ENCODE measurements at places on chromosomes 4 and X.

- DNase-seq, result no peak
Observed at GRCh38 chr4:132125131-132125530, 1024.0 kb upstream of the PCDH10 start.

- DNase-seq, result no peak
Observed at GRCh38 chrX:48490661-48491060, 14.7 kb downstream of the FTSJ1 start.

DNA sequence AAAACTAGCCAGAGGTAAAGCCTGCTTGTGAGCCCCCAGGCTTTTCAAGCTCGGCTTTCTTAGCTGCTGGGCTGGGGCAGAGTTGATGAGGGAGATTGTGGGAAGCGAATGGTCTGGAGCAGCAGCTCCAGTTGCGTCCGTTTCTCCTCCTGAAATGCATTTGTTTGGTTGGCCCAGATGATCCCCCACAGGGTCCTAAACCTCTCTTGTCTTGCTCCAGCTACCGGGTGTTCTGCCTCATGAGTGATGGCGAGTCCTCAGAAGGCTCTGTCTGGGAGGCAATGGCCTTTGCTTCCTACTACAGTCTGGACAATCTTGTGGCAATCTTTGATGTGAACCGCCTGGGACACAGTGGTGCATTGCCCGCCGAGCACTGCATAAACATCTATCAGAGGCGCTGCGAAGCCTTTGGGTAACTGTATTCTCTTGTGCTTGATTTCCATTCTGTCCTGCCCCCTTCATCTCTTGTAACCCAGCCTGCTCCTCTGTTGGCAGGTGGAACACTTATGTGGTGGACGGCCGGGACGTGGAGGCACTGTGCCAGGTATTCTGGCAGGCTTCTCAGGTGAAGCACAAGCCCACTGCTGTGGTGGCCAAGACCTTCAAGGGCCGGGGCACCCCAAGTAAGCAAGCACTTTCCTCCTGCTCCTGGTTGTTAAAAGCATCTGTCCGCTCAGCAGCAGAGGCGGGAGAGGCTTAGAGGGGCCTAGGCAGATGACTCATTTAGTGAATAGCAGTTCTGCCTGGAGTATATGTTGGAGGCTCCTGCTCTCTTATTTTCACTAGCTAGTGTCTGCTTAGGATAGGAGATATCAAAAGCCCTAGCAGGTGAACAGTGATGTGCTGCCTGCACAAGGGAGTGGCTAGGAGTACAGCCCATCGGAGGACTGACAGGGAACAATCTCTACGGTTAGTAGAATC lies 15.3 kb downstream of the TKTL1 start:
- no peak for DNase-seq

DNA sequence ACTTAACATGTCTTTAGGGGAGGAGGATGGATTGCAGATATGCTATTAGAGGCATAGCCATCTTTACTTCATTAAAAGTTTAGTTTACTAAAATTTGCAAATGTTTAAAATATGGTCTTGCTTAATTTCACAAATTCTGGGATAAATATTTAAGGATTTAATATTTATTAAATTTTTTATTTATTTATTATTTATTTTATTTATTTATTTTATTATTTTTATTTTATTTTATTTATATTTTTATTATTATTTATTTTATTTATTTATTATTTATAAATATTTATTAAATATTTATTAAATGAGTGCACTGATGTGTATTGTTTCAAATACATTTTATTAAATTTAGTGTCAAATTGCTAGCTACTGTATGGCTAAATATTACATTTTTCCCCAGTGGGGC lies 46.0 kb downstream of the FAT4 start:
- DNase-seq, result no peak

DNA sequence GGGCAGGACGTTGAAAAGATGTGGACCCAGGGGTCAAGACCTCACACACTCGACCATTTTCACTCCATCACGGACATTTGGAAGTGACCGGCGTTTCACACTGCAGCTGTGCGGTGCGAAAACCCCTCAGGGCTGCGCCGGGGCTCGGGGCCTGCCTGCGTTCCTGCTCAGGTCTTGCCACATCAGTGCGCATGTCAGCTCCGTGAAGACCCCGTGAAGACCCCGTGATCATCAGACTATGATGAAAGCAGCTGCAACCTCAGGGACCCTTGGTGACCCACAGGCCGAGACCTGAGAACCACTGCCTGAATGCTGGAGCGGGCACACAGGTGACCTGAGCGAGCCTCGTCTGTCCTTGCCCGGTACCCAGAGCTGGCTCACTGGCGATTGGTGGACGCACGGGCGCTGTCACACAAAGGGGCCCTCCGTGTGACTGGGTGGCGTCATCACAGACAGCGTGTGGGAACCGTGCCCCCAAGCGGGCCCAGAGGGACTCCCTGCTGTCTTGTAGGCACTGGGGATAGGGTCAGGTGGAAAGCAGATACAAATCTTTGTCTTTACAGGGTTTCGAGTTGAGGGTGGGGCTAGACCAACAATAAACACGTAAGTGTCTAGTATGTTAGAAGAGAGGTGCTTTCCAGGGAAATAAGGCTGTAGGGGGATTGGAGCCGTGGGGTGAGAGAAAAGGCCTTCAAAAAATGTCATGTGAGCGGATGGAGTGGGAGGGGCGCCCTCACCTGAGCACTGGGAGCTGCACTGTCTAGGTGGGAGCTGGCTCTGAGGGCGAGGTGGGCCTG lies 12.7 kb downstream of the MSANTD1 start:
- no peak for DNase-seq

- no peak for DNase-seq
Observed at GRCh38 chrX:65690057-65690855, 22.8 kb downstream of the MSN start.

- no peak for DNase-seq
Observed at GRCh38 chrX:24124244-24124799, 25.2 kb upstream of the ZFX start.

DNA sequence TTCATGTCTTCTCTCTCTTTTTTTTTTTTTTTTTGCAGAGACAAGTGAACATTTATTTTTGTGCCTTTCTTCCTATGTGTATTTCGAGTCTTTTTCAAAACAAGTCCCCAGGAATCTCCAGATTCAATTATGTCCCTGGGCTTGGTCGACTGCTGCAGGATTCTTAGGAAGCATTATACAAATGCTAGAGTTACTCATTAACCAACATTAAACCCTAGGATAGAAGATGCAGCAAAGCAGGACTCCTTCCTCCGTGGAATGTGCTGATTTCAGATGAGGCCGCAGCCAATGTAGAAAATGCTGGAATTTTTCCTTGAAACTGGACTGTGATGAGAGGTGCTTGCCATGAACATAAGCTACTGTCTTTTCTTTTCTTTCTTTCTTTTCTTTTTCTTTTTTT lies 3.4 kb downstream of the ZNF81 start:
- no peak for DNase-seq

DNA sequence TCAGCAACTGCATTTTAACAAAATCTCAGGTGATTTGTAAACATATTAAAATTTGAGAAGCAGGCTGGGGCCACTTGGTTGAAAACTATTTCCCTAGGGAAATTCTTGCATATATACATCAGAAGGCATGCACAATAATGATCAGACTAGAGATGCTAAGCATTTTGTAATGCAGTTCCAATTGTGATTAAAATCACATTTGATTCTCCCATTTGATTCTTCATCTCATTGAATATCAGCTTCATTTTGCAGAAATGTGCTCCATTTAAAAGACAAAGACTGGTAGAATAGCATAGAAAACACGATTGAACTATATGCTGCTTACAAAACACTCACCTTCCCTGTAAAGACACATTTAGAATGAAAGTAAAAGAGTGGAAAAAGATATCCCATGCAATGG lies 32.4 kb upstream of the FHIP1A start:
- DNase-seq, result no peak

- no peak for DNase-seq
Observed at GRCh38 chr4:159158083-159158617, 55.3 kb downstream of the RAPGEF2 start.

DNA sequence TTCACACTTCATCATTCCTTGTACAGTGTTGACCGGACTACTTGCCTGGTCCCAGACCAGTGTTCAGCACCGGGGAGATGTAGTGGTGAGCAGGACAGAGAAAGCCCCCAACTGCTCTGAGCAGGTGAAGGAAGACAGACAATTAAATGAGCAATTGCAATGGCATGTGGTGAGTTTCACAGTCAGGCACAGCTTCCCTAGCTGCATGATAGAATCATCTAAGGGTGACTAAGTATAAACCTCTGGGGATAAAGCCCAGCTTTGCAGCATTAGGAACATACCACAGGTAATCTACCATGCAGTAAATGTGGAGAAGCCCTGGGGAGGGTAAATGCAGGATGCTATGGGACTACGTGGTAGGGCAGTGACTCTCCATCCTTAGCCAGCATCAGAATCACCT lies 47.8 kb downstream of the TMA16 start:
- no peak for DNase-seq

DNA sequence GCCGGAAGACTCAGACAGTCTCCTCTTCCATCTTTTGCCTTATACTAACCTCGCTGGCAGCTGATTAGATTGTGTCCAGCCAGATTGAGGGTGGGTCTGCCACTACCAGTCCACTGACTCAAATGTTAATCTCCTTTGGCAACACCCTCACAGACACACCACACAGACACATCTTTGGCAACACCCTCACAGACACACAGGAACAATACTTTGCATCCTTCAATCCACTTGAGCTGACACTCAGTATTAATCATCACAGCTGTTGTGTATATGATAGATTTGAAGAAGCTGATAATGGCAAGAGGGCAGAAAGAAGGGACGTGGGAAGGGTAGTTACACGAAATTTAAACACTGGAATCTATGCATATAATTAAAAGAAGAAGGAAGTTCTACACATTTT lies 139.5 kb downstream of the ANKRD50 start:
- DNase-seq, result no peak

DNA sequence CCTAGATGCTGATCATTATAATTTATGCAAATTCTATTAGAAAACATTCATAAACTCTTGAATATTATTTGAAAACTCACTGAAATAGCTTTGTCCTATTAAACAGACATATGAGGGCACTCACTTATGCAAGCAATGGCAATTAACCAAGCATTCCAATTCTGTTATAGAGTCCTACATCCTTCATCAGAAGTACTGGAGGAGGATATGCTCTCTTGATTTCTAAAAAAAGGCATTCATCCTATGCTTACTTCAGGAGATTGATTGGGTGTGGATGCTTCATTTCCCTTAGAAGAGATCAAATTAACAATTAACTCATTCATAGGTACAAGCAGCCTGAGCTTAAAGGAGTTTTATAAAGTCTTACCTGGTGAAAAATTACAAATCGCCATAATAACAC lies 1317.2 kb downstream of the PCDH7 start:
- DNase-seq, result no peak

DNA sequence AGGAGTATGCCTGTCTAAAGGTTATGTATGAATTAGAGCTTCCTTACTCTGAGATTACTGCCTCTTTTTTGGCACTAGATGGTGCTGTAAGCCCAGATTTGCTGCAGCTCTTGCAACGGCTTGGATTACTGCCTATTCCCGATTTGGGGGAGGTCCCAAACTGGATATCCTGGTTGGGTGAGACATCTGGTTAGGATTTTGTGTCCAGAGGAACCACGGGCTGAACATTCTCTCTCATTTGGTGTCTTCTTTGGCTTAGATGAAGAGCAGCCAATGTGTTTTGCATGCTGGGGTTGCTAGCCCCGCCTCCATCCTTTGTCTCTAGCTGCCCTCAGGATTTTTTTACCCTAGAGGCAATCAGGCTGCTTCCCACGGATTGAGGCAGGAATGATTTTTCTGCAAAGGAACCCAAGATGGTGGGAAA lies 31.9 kb downstream of the F8A1 start:
- DNase-seq, result peak; percentile 25

DNA sequence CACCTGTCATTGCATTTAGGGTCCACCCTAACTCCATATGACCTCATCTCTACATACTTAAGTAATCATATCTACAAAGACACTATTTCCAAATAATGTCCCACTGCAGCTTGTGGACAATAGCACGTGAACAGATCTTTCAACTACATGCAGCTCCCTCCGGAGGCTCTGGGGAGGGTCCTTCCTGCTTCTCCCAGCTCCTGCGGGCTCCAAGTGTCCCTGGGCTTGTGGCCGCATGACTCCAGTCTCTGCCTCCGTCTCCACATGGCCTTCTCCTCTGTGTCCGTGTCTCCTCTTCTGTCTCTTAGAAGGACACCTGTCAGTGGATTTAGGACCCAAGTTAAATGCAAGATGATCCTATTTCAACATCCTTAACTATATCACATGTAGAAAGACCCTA lies 52.7 kb downstream of the ASMT start:
- no peak for DNase-seq

GRCh38 chr4:109359040-109359646 lies 56.7 kb upstream of the COL25A1 start:
- DNase-seq, result no peak

DNA sequence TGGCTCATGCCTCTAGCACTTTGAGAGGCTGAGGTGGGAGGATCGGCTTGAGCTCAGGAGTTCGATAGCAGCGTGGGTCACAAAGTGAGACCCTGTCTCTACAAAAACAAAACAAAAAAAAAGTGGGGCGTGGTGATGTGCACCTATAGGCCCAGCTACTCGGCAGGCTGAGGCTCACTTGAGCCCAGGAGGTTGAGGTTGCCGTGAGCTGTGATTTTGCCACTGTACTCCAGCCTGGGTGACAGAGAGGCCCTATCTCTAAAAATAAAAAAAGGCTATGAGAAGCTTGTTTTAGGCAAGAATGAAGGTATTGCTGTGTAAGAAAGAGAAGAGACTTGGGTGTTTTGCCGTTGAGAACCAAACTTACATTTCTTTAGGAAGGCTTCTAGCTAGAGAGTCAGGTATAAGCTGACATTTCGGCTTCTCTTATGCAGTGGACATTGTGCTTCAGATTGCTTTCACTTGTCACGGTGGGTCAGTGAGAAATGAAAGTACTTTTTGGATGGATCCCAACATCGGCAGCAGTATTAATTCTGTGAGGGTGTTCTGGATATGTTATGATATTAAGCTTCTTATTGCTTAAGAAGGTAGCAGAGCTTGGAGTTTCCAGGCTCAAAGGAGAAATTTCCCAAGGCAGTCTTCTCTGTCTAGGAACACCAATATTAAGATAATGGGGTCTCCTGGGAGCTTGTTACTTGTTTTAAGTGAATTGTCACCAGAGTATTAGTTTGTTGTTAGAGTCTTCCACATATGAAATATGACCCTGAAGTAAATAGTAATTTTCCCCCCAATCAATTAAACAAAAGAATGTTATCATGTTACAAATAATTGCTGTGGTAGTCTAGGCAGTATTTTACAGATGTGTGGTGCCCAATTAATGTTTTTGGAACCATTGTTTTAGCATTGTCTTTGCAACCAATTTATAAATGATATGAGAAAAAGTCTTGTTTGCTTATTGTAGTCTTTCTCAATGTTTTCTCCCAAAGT lies 17.6 kb downstream of the TMEM131L start:
- no peak for DNase-seq

DNA sequence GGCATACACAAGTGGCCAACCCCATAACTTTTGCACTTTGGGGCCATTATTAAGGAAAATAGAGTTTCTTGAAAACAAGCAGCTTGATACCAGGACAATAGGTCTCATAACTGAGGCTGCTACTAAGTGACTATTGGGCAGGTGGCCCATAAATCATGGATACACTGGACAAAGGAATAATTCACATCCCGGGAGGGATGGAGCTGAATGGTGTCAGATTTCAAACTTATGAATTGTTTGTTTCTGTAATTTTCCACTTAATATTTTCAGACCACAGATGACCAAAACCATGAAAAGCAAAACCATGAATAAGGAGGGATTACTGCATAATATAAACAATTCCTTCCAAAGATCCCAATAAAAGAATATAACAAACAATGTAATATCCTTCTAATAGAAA lies 114.4 kb downstream of the WDFY3 start:
- no peak for DNase-seq

- no peak for DNase-seq
Observed at GRCh38 chrX:149372866-149373265, 132.2 kb downstream of the IDS start.
